IMR-90 (cell line): ENCODE measurements at places on chromosomes 7 and 10.
A peak's percentile ranks its signal among the peaks of the same experiment; 100 is the strongest.

DNA sequence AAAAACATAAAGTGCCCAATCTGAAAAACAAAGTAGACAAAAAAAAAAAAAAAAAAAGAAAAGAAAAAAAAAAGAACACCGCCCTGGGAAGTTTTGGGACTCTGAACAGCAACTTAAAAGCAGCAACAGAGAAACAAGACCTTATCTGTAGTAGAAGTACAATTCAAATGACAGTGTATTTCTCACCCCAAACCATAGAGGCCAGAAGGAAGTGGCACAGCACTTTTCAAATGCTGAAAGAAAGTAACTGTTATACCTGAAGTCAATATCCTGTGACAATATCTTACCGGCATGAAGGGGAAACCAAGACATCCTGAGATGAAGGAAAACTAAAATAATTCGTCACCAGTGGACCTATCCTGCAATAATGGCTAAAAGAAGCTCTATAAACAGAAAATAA, 112.1 kb downstream of the DNAJC1 start:
- DNase-seq, result no peak

GRCh38 chr7:5320391-5320790, 37.6 kb downstream of the SLC29A4 start:
- no peak for DNase-seq

DNA sequence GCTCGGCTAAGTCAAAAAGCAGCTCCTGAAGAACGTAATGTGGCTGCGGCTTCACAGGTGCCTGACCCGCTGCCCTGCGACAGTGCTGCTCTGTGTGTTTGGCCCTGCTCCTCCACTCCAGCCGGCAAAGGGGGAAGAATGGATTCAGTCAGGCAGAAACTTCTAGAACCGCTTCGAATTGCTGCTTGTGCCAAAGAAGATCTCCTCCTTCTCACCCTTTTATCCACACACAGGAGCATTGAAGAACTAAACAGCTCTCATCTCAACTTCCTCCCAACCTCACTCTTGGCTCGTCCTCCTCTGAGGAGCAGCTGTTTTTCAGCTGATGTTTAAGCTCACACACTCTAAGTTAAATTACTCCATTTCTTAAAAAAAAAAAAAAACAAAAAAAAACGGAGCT, 651.4 kb downstream of the INHBA start:
- DNase-seq, result no peak

GRCh38 chr10:112698818-112699164, 251.3 kb upstream of the TCF7L2 start:
- DNase-seq, result no peak

DNA sequence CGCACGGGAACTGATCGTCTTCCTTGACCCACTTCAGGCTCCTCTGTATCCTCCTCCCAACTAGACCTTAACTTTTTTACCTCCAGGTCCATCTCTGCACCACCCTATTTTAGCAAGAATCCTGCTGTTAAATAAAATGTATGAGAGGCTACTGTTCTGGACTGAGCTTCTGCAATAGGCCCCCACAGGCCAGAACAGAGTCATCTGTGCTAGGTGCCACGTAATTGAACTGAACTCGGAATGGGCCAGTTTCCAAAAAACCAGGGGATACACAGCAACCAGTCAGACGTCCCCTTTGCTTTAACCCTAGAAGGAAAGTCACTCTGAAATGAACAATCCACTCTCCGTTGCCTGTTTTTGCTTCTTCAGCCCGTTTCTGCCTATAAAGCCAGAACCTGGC, 71.3 kb downstream of the CHST15 start:
- no peak for DNase-seq

GRCh38 chr7:98387131-98387530, 13.8 kb downstream of the BAIAP2L1 start:
- no peak for DNase-seq

- no peak for DNase-seq
Observed at GRCh38 chr7:36343548-36343947, 46.1 kb upstream of the ANLN start.

- peak; percentile 31 for DNase-seq
Observed at GRCh38 chr10:33657154-33657908, 322.9 kb upstream of the NRP1 start.

DNA sequence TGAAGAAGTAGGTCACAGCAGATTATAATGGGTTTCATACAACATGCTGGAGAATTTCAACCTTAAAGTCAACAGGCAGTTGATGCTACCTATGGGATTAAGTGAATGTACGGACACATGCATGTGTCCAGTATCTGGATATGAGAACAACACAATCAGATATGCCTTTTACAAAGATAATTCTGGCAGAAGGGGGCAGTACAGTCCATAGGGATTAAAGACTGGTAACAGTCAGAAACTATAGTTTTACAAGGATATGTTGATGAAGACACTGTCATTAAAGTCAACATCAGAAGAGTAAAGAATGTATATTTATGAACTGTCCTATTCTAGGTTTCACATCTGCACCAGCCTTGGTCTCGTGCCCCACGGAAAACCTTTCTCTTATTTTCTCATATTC, 41.5 kb downstream of the ANKMY2 start:
- no peak for DNase-seq

- DNase-seq, result no peak
Observed at GRCh38 chr10:49486738-49487137, 52.2 kb downstream of the ERCC6 start.

DNA sequence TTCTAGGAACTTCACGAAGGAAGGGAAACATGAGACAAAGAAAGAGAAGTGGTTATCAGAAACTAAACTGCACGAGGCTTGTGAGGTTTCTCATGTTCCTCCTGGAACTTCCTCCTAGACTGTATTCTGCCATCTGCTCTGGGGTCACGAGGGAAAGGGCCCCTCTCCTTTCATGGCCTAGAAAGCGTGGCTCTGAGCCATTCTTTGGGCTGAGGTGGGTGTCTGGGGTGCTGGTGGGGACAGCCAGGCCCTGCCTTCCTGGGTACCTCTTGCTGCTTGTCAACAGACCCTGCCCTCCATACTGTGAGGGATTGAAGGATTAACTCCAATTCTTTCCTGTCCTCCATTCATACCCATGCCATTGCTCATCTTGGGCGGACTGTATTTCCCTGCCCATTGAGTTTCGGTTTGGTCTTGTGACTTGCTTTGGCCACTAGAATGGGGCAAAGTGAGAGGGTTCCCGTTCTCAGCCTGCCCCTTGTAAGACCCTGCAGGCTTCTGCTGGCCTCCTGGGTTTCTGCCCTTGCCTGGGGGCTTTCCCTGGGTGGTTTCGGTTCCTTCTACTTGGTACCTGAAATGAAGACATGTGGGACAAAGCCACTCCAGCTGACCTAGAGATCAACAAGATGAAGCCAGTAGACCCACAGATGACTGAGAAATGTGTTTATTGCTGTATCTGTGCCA, 14.9 kb upstream of the GIMAP8 start:
- DNase-seq, result no peak

DNA sequence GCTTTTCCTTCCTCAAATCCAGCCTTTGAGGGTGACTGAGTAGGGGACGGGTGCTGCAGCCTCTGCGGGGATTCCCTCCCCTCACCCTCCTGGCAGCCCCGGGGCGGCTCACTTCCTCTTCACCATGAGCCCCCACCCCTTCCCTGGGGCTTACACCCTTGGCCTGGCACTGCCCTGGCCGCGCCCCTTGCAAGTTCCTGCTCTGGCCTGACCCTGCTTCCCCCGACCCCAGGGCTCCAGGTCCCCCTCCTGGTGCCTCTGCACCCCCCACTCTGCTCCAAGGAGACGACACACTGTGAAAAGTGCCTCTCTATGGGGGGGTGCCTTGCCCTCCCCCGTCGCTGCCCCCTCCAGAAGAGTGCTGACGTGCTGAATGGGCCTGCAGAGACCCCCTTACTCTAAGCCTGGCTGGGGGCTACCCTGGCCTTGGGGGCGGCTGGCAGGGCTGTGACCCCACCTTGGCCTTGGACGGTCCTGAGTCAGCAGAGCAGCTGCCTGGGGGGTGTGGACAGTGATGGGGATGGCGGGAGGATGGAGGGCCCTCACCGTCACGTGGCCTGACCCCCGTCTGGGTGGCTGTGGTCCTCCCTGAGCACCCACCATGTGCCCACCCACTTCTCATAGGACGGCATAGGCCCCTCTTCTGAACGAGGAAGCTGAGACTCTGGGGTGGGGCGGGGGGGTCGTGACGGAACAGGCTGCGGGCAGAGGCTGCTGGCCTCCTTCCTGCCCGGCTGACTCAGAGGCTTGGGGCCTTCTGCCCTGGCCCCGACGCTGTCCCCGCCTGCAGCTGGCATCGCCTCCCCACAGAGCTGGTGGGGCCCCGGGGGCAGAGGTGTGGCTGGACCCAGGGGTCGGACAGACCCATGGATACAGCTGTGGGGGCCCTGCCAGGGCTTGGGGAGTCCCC, 9.8 kb downstream of the LFNG start:
- DNase-seq, result peak; percentile 52

- no peak for DNase-seq
Observed at GRCh38 chr10:44198780-44199097, 186.2 kb downstream of the CXCL12 start.

GRCh38 chr7:35694161-35694783, 663 bp downstream of the HERPUD2 start:
- peak; percentile 4 for DNase-seq

GRCh38 chr7:137984181-137985041, 17.5 kb downstream of the CREB3L2 start:
- no peak for DNase-seq

DNA sequence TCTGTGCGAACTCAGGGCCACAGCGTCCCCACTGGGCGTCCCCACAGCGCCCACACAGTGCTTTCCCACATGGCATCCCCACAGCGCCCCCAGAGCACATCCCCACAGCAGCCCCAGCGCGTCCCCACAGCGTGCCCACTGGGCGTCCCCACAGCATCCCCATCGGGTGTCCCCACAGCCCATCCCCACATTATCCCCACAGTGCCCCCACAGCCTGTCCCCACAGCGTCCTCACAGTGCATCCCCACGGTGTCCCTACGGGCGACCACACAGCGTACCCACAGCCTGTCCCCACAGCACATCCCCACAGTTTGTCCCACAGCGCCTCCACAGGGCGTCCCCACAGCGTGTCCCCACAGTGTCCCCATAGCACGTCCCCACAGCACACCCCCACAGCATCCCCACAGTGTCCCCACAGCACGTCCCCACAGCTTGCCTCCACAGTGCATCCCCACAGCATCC, 131.6 kb downstream of the ACTR3B start:
- DNase-seq, result no peak

DNA sequence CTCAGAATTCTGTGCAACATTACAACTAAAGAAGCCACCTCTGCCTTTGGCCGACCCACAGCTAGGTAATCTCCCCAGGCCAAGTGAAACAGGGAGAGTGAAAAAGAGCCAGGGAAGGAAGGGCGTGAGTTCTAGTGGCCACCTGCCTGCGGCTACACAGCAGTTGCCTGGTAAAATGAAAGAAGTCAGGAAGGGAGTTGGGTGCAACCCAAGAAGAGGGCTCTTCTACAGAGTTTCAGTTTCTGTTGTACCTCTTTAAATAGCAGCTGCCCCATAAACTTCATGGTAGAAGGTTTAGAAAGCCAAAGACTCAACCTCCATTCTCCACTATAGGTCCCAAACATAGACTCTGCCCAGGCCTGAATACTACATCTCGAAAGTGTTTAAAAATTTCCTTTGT, 76.2 kb upstream of the TMEM168 start:
- DNase-seq, result no peak

DNA sequence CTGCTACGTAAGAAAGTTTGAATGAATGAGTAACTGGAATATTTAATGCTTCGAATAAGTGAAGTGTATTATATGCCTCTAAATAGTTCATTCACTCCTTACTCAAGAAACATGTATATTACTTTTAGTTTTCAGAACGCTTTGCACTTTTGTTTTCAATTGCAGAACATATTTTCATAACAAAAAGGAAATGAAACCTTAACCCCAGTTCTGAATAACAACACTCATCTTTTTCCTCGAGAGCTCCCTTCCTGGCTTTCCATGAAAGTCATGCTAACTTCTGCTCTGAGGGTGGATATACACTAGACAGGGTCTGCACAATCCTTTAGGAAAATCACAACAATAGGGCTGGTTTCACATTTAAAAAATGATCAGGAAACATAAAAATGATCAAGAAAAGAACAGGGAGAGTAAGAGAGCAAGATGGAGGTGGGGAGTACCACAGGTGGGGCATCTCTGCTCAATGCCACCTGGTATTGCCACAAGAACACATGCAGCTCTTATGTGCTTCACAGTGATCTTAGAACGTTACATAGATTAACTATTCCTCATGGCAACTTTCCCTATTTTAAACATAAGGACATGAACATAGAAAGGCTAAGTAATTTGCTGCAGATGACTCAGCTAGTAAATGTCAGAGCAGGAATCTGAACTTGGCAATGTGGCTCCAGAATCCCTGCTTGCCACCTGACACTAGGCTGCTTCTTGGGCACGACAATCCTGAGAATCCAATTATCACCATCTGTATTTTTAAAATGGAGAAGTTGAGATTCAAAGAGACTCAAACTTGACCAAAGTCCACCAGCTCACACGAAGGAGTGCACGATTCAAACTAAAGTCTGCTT, 219.5 kb upstream of the AOAH start:
- DNase-seq, result no peak

- DNase-seq, result no peak
Observed at GRCh38 chr7:103082497-103082896, 7.6 kb downstream of the ARMC10 start.

DNA sequence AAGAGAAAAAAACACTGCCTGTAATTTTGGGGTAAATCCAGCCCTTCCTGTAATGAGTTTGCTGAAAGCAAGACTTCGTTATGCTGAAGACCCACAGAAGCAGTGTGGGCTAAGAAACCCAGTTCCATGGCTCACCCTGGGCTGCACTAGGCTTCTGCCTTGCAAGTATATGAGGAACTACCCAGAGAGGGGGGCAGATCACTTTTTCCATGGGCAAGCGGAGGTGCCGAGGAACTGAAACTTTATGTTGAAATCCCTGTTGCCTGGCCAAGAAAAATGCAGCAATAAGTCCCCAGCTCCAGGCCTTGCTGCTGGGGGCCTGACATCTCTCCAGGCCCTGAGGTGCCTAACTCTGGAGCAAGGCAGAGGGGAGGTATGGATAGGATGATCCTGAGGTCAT, 8.5 kb downstream of the RASSF4 start:
- no peak for DNase-seq

- DNase-seq, result no peak
Observed at GRCh38 chr7:104855861-104856260, 158.1 kb upstream of the KMT2E start.

GRCh38 chr7:30813466-30813865, 42.2 kb downstream of the MINDY4 start:
- no peak for DNase-seq

DNA sequence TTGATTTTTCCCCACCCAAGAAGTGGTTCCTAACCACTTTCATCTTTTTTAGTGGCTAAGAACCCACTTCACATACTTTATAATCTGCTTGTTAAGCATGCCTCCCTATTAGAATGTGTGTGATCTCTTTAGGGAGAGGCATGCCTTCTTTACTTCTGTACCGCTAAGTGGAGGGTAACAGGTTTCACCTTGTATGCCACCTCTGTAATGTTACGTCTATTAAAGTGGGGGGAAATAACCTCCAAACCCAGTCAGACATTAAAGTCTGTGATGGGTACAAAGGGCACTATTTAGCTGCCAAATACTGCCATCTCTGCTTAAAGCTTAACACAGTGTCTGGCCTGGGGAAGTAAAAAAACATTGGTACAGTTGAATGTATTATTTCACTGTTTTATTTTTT, 51.9 kb downstream of the EPC1 start:
- DNase-seq, result no peak

- DNase-seq, result peak; percentile 72
Observed at GRCh38 chr10:114967071-114967470, 29.1 kb downstream of the TRUB1 start.

- no peak for DNase-seq
Observed at GRCh38 chr7:132751244-132751647, 175.0 kb upstream of the PLXNA4 start.
